Cardiac fibroblast (primary cell): ENCODE measurements at places on chromosomes 12 and 14.
A peak's percentile ranks its signal among the peaks of the same experiment; 100 is the strongest.

DNA sequence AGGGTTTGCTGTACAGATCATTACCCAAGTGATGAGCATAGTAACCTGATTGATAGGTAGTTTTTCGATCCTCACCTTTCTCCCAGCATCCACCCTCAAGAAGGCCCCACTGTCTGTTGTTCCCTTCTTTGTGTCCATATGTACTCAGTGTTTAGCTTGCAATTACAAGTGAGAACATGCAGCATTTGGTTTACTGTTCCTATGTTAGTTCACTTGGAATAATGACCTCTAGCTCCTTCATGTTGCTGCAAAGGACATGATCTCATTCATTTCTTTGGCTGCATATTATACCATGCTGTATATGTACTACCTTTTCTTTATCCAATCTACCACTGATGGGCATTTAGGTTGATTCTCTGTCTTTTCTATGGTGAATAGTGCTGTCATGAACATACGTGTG lies 181.6 kb upstream of the FOXG1 start:
- DNase-seq: no peak

GRCh38 chr12:53199700-53200099 lies 7.4 kb downstream of the ITGB7 start:
- no peak for DNase-seq

- DNase-seq: no peak
Measured at GRCh38 chr12:39033782-39034181, 128.4 kb upstream of the CPNE8 start.

GRCh38 chr12:117555889-117556288 lies 194.5 kb upstream of the NOS1 start:
- DNase-seq: no peak

DNA sequence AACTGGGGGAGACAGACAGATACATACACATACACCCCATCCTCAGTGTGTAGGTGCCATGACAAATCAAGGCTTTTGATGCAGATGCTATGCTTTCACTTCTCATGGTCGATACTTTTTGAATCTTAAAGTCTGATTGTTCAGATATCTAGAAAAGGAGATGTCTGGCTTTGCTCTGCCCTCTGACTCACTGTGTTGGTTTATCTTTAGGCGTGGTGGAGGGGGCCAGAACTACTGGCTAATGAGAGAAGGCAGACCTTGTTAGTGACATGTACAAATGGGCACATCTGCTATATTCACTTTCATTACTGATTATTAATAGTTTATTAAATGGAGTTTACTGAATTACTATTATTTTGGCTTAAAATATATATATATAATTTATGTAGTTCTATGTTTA lies 444.3 kb upstream of the RGS6 start:
- no peak for DNase-seq

DNA sequence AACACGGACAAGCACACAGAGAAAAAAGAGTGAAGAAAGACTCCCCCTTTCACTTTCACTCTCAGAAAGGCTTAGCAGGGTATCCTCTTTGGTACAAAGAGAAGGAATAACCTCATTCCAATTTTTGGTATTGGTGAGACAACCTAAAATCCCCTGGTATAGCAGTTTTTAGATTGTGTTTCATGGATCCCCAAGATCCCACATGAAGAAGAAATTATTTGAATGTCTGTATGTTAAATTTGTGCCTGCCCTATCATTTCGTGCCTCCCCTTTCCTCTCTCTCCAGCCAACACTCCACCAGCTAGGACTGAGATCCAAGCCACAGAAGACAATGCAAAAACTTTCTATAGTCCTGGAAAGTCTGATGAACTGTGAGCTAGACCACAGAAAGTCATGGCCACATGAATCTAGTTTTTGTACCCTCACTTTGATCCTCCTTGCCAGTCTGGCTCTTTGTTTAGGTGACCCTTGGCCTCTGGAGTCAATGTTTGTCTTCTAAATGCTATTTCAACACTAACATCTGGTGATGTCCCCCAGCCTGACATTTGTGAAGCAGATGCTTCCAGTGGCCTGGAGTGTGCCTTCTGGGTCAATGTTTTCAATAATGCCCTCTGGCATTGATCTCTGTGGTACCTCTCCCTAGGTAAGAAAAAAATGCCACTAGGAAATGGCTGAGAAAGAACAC lies 181.9 kb upstream of the BMP4 start:
- no peak for DNase-seq

- DNase-seq: no peak
Measured at GRCh38 chr14:76770521-76771436, 9.5 kb downstream of the VASH1 start.

DNA sequence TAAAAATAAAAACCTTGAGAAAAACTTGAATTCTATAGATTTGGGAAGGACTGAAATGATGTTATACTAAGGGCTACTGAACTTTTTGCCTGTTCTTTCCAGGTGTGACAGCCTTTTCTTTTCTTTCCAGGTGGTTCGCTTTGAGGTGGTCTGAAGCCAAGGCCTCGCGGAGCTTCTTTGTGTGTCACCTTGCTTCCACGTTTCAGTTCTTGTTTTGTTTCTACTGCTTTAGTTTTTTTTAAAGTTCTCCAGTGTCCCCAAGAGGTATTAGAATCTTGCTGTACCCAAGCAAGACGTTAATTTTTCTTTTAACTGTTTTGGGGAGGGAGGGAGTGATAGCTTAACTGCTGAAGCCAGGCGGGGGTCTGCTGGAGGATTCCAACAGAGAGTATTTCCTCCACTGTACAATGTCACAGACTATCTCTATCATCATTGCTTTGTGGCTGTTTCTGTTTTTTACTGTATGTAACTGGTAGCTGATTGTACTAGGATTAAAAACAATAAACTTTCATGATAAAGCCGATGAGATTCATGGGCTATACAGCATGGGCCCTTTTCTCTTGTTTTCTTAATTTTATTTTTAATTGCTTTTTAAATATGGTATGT lies 40.2 kb downstream of the PROX2 start:
- no peak for DNase-seq

- no peak for DNase-seq
Measured at GRCh38 chr12:32266756-32267155, 132.6 kb upstream of the FGD4 start.

- no peak for DNase-seq
Measured at GRCh38 chr14:54267172-54267571, 129.6 kb upstream of the CDKN3 start.

- no peak for DNase-seq
Measured at GRCh38 chr12:102596031-102596430, 115.7 kb upstream of the IGF1 start.

GRCh38 chr12:121724925-121725324 lies 12.4 kb downstream of the TMEM120B start:
- DNase-seq: no peak

DNA sequence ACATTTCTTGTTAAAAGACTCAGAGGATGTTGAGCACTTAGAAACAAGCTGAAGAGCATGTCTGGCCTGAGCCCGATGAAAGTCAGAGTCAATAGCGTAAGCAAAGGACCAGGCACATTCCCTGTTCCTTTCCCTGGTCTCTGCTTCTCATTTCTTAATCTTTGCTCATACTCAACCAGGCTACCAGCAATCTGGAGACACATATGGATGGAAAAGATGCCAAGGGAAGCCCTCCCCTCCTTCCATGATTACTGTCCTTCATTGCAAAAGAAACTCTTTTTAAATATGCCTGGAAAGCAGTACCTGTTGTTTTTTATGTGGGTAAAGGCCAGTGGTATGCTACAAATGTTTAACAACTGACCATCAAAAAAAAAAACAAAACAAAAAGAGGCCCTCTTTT lies 44.2 kb upstream of the PLEKHG7 start:
- no peak for DNase-seq

- DNase-seq: no peak
Measured at GRCh38 chr12:76569685-76570604, 10.4 kb upstream of the OSBPL8 start.

GRCh38 chr12:79302162-79302814 lies 388.5 kb downstream of the PAWR start:
- DNase-seq: no peak

DNA sequence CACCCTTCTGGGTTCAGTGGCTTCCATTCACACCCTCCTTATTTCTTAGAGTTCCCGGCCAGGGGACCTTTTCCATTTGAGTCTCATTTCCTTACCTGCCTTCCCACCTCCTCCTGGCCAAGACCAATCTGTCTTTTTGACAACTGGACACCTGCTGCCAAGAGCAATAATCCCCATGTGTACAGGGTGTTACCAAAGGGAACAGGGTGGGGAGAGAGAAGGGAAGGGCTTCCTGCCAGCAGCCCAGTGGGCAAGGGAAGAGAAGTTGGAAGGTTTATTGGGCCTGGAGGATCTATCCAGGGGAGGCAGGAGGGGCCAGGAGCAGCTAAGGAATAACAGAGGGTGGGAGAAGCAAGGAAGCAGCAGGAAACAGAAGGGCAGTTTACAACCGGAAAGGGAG lies 346.2 kb downstream of the C12orf75 start:
- peak; percentile 1 for DNase-seq
